Stimulated activated CD8-positive, alpha-beta memory T cell treated with anti-CD3 and anti-CD28 coated beads, Interleukin-4, amount 100 ng/mL, for 1 hour (primary cell): ENCODE measurements at places on chromosomes 7 and 10.

GRCh38 chr10:24884793-24885192 is 67.6 kb downstream of the PRTFDC1 start:
- DNase-seq = no peak

GRCh38 chr10:90929179-90929578 is 8.3 kb upstream of the ANKRD1 start:
- no peak for DNase-seq

DNA sequence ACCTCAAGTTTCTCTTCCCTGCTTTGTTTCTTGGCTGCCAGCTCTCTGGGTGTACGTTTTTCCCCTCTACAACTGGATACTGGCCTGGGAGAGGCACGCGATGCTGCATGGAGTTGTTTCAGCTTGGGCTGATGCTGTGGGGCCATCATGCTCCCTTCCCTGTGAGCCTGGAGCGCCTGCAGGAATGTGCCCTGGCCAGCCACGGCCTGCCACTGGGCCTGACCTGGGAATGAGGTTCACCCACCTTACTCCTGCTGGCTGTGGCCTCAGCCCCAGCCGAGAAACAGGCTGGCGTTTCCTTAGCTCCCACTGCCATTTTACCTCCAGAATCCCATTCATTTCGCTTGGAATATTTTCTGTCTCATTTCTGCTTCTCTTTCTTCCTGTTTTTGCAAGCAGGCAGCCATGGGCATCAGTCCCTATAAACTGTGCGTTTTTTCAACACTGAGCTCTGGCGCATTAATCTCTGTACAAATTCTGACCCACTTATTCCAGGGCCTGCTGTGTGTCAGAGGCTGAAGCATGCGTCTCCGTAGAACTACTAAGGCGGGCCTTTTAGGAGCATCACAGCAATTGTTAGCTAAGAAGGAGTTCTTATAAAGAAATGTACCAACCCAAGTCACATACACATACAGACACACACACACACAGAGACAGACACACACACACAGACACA is 57.9 kb downstream of the GATA3 start:
- no peak for DNase-seq

DNA sequence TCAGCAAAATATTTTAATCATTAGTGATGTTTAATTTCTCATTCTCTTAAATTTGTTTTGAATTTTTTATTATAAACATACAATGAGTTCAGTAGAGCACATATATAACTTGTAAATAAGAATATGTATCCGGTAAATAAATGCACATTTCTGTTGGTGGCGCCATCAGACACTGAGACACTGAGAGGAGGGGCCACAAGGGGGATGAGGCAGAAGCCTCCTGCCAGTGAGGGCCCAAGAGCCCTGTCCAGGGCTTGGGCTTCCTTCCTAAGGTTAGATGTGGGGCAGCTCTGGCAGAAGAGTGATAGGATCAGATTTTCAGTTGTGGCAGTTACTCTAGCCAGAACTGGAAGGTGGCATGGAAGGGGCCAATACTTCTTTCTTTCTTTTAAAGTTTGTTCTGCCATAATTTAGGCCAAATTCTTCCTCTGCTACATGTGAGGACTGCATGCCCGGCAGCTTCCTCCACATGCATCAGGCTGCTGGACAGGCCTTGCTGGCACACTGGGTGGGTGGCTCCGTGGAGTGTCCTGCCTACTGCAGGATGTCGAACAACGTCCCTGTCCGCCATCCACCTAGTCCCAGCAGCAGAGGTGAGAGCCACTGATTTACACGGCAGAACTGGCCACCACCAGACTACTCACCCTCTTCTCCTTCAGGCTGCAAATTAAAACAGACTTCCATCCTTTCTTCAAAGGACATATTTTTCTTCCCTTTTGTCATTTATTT is 13.2 kb downstream of the PTPRN2 start:
- DNase-seq = no peak

DNA sequence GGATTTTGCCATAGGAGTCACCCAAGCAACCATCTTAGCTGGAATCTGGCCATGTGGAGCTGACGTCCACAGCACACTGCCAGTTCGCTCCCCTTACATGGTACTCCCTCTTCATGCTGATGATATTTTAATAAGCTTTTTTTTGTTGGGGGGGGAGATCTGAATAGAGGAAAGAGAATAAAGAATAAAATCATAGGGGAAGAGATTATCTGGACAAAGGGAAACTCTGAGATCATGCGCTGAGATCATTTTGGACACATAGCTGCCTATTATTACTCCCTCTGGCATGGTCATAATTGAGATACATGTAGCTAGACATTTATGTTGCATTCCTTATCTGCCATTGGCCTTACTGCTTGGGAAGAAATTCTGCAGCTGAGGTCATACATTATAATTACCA is 282.7 kb downstream of the HTR7 start:
- no peak for DNase-seq

GRCh38 chr7:142351145-142351544 is 93.3 kb upstream of the PRSS58 start:
- no peak for DNase-seq

DNA sequence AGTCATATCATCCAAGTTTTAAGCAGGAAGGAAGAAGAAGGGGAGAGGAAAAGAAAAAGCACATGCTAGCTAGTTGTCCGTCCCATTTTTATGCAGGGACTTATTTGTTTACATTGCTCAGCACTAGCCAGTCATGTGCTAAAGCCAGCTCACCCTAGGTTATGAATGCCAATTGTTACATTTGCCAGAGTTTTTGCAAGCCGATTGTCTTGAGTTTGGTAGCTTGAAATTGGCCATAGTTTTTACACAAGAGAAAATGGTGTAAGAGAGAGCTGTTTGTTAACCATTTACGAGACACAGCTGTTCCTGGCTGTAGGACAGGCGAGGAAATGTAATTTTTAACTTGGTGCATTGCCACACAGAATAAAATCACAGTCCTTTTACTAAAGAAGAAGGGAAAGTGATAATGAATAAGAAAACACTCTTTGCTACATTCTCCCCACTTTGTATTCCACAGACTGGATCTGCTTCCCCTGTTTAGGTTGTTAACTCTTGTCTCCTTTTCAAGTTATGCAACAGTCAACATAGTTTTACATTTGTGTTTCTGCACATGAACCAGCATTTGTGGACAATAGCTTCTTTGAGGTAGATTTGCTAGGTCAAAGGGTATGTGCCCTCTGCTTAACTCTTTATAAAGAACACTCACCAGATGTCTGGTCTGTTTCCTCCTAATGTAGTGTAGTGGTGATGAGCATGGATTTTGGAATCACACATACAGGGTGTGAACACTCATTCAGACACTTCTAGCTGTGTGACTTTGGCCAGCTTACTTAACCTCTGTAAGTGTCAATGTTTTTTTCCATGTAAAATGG is 357.2 kb downstream of the LRMDA start:
- DNase-seq = no peak

GRCh38 chr7:148930335-148930734 is 46.2 kb upstream of the EZH2 start:
- DNase-seq = no peak

DNA sequence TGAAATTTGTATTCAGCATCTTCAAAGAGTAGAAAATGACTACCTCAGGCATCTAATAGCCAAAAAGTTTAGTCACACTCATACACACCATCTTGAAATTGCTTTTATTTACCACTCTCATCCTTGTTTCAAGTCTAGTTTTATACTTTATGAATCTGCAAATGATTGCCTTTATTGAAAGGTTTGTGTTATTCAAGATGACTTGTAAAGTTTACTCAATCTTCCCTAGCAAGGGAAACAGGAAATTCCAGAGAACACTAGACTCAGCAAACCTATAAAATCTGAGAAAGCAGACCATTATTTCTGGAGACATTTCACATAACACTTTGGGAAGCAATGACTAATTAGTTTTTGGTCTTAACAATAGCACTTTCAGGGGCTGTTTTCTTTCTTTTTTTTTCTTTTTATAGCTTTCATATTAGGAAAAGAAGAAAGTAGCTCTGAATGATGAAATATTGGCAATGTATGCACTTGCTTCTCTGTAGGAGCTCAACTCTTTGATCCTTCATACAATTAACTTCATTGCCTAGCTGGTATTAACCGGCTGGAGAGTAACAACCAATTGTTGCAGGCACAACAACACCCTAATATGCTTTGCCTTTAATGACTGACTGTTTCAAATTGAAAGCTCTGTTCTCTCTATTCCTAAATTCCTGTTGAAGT is 68.9 kb upstream of the HDAC9 start:
- no peak for DNase-seq

GRCh38 chr7:141709749-141710148 is 1.6 kb downstream of the WEE2 start:
- no peak for DNase-seq
